ENCODE measurements at places on chromosomes 5 and 9. TPM values are rescaled to one million over a fixed set of nuclear protein-coding genes. Genes with fewer than 3 reads are reported as not detected.

SLCO4C1 gene
- total RNA-seq, result 4.8 TPM

GRCh38 chr9:20447291-20447690 is 175.0 kb downstream of the MLLT3 start:
- no peak overlapping the region for H3K4me3 ChIP-seq
- no peaks in the 10 kb centered on the region for H3K36me3 ChIP-seq
- H3K27ac ChIP-seq, result no peak overlapping the region
- no peaks in the 10 kb centered on the region for H3K4me1 ChIP-seq
- H3K27me3 ChIP-seq, result no peaks in the 10 kb centered on the region

GRCh38 chr5:132483661-132484390 is 6.7 kb downstream of the IRF1 start:
- H3K27me3 ChIP-seq, result no peaks in the 10 kb centered on the region
- no peaks in the 10 kb centered on the region for H3K4me1 ChIP-seq
- H3K27ac ChIP-seq, result no peak overlapping the region
- DNase-seq, result no peak
- peaks cover 32% of the 10 kb centered on the region for H3K36me3 ChIP-seq

GRCh38 chr5:6652025-6652424 is 18.8 kb downstream of the SRD5A1 start:
- no peaks in the 10 kb centered on the region for H3K4me1 ChIP-seq
- H3K36me3 ChIP-seq, result peaks cover 20% of the 10 kb centered on the region
- H3K27ac ChIP-seq, result no peak overlapping the region
- no peak overlapping the region for H3K4me3 ChIP-seq
- DNase-seq, result no peak

GRCh38 chr9:120921661-120922181 is 4.9 kb downstream of the TRAF1 start:
- peaks cover 5% of the 10 kb centered on the region for H3K4me1 ChIP-seq
- no peaks in the 10 kb centered on the region for H3K27me3 ChIP-seq
- DNase-seq, result no peak
- no peak overlapping the region for H3K27ac ChIP-seq
- no peak overlapping the region for H3K4me3 ChIP-seq

All from H9 (cell line).